ENCODE measurements at places on chromosomes 12 and 14.
A peak's percentile ranks its signal among the peaks of the same experiment; 100 is the strongest.

DNA sequence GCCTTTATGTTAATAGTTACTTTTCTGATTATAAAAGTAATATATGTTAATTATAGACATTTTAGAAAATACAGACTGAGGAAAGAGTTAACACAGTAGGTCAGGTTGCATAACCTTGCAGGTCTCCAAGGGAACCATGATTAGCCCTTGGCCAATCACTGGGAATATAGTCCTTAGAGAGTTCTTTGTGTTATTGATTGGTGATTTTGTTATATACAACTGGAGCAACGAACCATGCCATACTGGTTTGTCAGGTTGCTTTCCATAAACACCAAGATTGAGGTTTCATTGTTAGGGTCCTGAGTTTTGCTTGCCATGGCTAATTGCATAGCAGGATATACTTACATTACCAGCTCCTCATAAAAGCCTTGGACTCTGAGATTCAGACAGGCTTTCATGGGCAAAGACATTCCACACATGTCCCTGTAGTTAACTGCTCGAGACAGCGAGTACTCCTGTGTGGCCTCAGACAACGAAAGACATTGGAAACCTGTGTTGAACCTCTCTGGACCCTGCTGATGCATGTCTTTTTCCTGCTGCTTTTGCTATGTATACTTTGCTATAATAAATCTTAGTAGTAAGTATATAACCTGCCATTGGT is 33.7 kb downstream of the MAPK1IP1L start:
- no peak for DNase-seq

DNA sequence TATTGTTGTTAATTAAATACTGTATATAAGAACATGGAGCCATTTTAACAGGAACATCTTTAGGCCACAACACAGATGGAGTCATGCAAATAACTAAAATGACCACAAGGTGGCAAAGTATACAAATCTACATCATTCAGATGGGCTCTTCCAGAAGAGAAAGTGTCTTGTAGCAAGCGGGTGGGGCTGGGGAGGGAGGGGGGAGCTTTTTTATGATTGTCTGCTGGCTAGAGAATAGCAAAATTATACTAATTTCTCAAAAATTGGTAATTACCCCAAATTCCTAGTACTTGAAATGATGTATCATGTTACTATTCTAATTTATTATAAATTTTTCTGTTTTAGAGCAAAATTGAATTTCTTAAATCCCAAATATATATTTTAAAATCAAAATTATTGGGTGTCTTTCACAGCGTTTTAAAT is 378.7 kb downstream of the PRKD1 start:
- DNase-seq = no peak

DNA sequence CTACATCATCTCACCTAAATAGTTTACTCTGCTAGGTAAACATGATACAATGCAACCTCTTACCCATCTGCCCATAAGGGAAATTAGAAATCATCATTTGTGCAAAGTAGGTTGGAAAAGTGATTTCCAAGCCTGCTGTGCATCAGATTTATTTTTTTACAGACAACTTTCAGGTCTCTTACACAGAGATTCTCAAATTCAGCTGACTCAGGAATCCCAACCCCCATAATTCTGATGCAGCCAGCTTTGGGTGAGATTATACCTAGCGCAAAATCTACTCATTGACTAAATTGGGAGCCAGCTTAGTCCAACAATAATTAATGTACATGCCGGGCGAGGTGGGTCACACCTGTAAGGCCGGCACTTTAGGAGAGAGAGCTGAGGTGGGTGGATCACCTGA is 8.5 kb downstream of the SLC2A3 start:
- DNase-seq = no peak

DNA sequence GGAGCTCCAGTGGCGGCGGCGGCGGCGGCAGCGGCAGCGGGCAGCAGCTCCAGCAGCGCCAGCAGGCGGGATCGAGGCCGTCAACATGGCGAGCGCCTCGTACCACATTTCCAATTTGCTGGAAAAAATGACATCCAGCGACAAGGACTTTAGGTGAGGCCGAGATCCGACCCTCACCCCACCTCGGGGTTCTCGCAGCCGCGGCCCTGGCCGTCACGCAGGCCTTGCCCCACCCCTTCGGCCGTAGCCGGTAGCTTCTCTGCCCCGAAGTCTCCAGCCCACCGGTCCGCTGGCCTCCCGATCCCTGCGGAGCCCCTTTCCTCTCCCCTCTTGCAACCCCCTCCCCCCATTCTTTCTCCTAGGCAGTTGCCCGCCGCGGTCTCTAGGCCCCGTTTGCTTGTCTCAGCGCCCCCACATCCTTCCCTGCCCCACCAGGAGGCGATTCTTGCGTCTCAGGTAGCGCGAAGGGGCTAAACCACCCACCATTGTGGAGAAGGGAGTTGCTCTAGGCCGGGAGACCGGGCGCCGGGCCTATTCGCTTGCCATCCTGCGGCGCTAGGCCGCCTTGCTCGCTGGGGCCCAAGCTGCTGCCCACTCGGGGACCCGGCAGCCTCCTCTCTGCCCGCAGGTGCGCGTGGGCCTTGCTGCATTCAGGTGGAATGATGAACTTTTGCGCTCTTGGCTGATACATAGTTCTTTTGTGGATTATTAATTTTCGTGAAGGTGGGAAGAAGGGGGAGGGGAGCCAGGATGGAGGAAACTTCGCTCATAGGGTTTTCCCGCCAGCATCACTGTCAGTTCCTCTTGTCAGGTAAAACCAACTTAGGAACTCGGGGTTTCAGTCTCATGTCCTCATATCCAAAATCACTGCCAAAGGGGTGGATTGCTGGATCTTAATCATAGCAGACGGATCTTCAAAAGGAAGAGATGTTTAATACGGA is 745 bp downstream of the CAND1 start:
- DNase-seq = no peak

GRCh38 chr14:73887694-73888459 is 1.2 kb downstream of the ZNF410 start:
- peak; percentile 3 for DNase-seq

- no peak for DNase-seq
Measured at GRCh38 chr14:103130965-103131364, 7.7 kb downstream of the TNFAIP2 start.

DNA sequence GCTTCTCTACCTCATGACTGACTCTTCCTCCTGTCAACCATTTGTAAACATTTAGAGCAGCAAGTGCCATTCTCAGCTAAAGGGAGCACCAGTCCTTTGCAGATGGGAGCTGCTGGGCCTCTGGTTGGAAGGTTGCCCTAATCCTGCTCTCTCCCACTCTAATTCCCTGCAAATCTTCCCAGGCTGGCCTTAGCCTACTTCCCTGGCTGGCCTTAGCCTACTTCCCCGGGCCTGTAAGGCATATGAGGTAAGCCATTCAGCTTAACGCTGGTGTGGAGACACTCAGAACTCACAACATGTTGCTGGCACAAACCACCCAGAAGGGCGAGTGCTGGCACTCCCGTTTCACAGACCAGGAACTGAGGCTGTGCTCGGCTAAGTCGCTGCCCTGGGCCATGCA is 69.0 kb downstream of the CPSF2 start:
- DNase-seq = no peak

DNA sequence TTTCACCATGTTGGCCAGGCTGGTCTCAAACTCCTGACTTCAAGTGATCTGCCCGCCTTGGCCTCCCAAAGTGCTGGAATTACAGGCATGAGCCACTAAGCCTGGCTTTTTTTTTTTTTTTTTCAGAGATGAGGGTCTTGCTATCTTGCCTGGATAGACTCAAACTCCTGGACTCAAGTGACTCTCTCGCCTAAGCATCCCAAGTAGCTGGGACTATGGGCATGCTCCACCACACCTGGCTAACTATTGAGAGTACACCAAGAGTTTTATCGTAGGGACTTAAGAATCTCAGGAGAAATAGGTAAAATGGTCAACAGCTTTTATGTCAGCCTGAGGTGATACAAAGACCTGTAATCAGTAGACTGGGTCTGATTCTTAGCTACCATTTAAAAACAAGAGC is 31.2 kb upstream of the SIX1 start:
- no peak for DNase-seq

- no peak for DNase-seq
Measured at GRCh38 chr12:100959481-100959880, 164.9 kb downstream of the ANO4 start.

DNA sequence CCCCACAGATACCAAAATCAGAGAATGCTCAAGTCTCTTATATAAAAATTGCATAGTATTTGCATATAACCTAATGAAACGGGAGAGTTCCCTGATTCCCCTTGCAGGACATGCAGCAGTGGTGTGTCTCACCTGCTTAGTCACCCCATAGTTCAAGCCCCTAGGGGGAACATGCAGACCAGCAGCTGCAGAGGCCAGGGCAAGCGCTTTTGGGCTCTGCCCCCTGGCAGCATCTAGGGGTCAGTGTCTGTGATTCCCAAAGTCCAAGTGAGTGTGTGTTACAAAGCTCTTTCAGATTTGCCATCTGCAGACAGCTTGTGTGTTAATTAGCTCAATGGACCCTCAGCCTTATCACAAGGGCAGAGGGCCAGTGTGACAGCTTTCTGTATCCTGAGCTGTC is 110.1 kb downstream of the DNAI7 start:
- DNase-seq = no peak
